Iris pigment epithelial cell (primary cell): ENCODE measurements at places on chromosomes 16 and 17.

DNA sequence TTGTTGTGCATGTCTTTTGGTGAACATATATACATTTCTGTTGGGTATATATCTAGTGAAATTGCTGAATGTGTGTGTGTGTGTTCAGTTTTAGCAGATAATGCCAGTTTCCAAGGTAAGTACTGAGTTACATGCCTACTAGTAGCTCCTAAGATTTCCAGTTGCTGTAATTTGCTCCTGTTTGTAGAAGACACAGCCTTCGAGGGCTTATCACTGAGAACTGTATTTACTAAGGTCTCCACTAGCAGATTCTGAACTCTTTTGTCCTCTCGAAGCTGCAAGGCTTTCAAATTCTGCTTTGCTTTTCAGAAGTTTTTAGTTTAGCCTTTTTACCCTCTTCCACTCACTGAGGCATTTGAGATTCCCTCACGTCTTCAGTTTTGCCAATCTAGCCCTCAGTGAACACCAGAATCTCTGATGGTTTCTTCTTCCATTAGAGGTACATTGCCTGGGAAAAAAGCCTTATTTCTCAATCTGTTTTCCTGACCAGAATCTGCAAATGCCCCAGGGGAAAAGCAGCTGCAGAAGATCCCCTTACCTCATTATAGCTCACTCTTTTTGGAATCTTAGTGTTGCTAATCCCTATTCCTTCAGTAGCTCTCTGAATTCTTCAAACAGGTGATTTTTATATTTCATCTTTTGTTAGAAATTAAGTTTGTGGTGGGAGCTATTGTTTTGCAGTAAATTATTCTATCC, 52.9 kb downstream of the NF1 start:
- no peak for DNase-seq

DNA sequence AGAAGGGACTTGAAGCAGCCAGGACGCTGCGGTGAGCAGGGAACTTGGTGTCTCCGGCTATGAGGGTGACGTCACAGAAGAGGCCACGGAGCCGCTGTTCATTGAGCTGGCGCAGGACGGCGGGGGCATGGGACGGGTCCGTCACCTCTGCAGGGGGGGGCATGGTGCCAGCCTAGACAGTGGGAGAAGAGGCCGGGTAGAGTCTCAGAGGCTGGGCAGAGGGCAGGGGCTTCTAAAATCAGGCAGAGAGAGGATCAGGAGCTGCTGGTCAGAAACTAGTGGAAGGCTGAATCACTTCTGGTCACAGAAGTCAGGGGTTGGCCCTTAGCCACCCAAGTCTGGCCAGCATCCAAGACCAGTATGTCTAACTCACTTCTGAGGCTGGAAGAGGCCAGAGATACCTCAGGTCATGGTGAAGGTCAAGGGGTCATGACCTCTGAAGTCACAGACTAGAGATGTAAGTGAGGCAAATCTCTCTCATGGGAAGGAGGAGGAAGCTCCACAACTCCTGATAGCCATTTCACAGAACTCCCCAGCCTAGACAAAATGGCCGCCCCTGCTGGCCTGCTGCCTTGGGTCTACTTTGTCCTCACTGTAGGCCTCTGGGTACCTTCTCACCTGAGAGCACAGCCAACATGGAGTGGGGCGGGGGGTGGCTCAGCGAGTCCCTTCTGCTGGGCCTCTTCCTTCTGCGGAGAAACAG, 12.6 kb downstream of the ZBTB4 start:
- peak; percentile 59 for DNase-seq

DNA sequence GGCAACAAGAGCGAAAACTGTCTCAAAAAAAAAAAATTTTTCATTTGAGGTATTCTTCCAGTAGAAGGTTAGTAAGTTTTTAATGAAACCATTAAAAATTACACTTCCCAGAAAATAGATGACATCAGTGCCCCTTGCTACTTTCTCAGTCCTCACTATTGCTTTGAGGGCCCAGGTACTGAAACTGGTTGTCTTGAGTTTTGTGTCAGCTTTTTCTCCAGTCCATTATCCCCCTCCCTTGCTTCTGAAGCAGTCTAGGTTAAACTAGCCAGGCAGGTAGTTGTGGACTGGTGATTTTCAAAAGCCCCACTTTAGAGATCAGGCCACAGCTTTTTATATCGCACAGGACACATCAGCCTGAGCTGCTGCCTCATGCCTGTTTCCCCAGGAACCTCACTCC, 10.9 kb downstream of the SMCR8 start:
- DNase-seq = no peak

GRCh38 chr16:96935-97381, 18.9 kb downstream of the MPG start:
- DNase-seq = peak; percentile 83

- DNase-seq = no peak
Observed at GRCh38 chr16:57867000-57867561, 64.8 kb upstream of the KIFC3 start.
